Body of pancreas (tissue), 4 donors: ENCODE measurements at places on chromosomes 2 and 18. TPM values are rescaled to one million over a fixed set of nuclear protein-coding genes. Genes with fewer than 3 reads are reported as not detected.

DNAJC5G gene
- total RNA-seq: not detected

GCG gene
- 464 TPM for total RNA-seq

DNA sequence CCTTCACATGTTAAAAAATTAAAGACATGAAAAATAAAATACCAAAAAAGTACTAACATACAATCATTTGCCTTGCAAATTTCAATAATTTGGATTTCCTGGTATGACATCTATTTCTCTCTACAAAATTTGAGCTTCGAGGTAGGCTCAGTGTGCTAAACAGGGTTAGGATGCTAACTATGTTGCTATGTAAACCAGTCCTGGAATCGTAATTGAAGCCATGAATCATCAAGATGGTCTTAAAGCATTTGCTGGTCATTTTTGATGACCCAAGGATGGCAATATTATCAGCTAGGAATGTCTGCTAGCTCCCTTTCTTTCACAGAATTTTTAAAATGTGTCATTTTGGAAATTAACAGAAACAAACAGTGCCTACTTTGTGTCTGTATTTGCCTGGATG lies 107.9 kb upstream of the TTC39C start:
- H3K27me3 ChIP-seq: no peaks in the 10 kb centered on the region
- H3K27ac ChIP-seq: no peak overlapping the region
- no peak for DNase-seq
- H3K4me1 ChIP-seq: no peaks in the 10 kb centered on the region
- H3K36me3 ChIP-seq: no peaks in the 10 kb centered on the region

- DNase-seq: peak; percentile 50
- H3K27me3 ChIP-seq: no peaks in the 10 kb centered on the region
- peaks cover 31% of the 10 kb centered on the region for H3K4me1 ChIP-seq
- H3K4me3 ChIP-seq: no peak overlapping the region
- H3K27ac ChIP-seq: no peak overlapping the region
Measured at GRCh38 chr2:232523682-232524597, 2.0 kb upstream of the CHRND start.

CNDP1 gene
- not detected for total RNA-seq

KRTCAP3 gene
- 11.9 TPM for total RNA-seq

DNA sequence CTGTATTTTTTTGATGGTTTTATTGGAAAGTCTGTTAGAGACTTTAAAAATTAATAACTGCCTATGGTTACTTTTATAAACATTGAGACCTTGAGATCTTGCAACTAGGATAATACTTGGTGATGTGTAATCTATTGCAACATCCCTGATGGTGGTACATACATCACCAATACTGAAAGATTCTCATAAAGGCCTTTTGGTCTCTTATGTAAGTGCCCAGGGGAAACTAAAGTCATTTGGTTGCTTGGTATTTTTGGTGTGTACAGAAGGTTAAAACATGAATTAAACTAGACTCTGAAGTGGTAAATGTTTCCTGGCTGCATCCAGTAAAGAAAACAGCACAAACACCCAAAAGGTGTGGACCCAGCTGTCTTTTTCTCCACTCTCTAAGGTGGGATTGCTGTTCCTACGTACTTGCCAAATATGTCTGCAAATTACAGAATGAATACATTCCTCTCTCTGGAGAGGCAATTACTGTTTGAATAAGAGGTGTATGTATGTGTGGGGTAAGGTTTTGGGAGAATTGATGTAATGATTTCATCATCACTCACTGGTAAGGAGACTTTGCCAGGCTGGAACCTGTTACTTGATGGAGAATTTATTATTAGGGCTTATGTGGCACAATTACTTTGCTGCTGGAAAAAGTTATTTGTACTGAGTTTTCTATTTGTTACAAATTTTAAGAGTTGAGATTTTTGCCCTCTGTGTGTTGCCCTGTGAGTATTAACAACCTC lies 3.6 kb downstream of the B3GNT2 start:
- no peak overlapping the region for H3K4me3 ChIP-seq
- no peak for DNase-seq
- no peaks in the 10 kb centered on the region for H3K27me3 ChIP-seq

DNA sequence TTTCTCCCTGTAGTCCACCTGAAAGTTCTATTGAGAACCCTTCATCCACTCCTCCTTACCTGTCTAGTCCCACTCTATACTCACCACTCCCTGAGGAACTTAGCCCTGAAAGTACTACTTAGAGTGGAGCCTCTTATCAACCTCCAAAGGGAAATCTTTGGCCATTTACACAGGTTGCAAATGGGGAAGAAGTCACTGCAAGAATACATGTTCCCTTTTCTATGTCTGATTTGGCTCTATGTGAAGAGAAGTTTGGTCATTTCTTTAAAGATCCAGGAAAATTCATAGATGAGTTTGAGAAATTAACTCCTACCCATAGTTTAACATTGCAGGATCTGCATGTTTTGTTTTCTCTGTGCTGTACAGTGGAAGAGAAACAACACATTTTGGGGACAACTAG lies 22.9 kb upstream of the MGAT4A start:
- no peaks in the 10 kb centered on the region for H3K27me3 ChIP-seq
- no peak overlapping the region for H3K4me3 ChIP-seq
- no peak overlapping the region for H3K27ac ChIP-seq
- peaks cover 16% of the 10 kb centered on the region for H3K4me1 ChIP-seq
- H3K36me3 ChIP-seq: no peaks in the 10 kb centered on the region
- DNase-seq: no peak

CCDC85A gene
- total RNA-seq: 2.6 TPM

DNA sequence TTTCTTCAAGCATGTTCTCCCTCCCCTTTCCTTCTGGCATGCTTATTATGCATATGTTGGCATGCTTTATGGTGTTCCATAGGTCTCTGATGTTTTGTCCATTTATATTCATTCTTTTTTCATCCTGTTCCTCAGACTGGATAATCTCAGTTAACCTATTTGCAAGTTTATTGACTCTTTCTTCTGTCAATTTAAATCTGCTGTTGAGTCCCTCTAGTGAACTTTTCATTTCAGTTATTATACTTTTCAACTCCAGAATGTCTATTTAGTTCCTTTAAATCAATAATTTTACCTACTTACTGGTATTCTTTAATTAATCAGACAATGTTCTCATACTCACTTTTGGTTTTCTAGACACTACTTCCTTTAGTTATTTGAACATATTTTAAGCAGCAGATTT lies 101.2 kb downstream of the GALNT14 start:
- H3K4me1 ChIP-seq: no peaks in the 10 kb centered on the region
- H3K27me3 ChIP-seq: no peaks in the 10 kb centered on the region
- H3K27ac ChIP-seq: no peak overlapping the region
- no peaks in the 10 kb centered on the region for H3K36me3 ChIP-seq

TMEM150A gene
- total RNA-seq: 23.1 TPM

GRCh38 chr2:147352264-147353071 lies 492.4 kb upstream of the ACVR2A start:
- peak; percentile 74 for DNase-seq
- no peak overlapping the region for H3K4me3 ChIP-seq
- peak overlapping the region; percentile 54 for H3K27ac ChIP-seq
- H3K27me3 ChIP-seq: no peaks in the 10 kb centered on the region
- peaks cover 16% of the 10 kb centered on the region for H3K4me1 ChIP-seq

DNA sequence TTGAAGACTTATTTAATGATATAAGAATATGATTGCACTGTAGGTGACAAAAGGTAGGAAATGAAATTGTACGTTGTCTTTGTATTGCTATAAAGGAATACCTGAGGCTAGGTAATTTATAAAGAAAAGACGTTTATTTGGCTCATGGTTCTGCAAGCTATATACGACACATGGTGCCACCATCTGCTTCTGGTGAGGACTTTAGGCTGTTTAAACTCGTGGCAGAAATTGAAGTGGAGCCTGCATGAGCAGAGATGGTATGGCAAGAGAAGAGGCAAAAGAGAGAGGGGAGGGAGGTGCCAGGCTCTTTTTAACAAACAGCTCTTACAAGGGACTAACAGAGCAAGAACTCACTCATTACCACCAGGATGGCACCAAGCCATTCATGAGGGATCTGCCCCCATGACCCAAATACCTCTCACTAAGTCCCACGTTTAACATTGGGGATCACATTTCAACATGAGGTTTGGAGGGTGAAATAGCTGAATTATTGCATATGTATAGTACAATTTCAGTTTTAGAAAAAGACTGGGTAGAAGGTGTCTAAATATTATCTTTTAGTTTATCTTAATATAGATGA lies 86.8 kb downstream of the GULP1 start:
- no peaks in the 10 kb centered on the region for H3K27me3 ChIP-seq
- no peak overlapping the region for H3K4me3 ChIP-seq
- H3K4me1 ChIP-seq: peaks cover 16% of the 10 kb centered on the region
- no peak for DNase-seq
- H3K27ac ChIP-seq: no peak overlapping the region

SERPINB4 gene
- total RNA-seq: not detected

DNA sequence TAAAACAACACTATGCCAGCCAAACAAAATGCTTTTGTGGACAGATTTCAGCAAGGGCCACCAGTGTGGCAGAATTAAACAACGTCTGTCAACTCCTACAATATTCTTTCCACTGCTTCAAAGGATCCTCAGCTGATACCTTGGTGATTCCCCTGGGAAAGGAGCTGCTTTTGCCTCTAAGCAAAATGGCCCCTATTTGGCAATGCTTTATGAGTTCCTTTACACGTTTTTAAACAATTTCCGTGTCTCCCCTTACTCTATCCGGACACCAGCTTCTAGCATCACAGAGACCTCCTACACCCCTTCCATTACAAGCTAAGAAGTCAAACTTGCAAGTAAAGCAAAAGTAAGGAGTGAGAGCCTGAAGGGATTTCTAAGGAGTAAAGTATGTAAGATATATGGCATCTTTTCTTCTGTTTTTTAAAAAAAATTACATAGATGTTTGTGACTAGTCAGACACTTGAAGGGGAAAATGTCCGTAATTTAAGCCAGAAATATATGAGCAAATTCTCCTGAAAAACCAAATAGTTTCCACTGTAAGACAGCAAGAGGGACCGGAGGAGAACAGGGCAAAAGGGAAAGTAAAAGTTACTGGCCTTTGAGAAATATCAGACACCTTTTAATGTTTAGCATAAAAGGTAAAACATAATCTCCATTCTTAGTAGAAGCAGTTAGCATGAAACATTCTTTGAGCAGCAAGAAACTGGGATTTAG lies 1.9 kb downstream of the SOS1 start:
- no peak for DNase-seq
- H3K27ac ChIP-seq: peak overlapping the region; percentile 97
- no peaks in the 10 kb centered on the region for H3K27me3 ChIP-seq
- peak overlapping the region; percentile 86 for H3K4me3 ChIP-seq
- no peaks in the 10 kb centered on the region for H3K36me3 ChIP-seq
- H3K4me1 ChIP-seq: peaks cover 47% of the 10 kb centered on the region

LRRTM4 gene
- total RNA-seq: not detected

- H3K27ac ChIP-seq: no peak overlapping the region
- no peaks in the 10 kb centered on the region for H3K4me1 ChIP-seq
- no peaks in the 10 kb centered on the region for H3K27me3 ChIP-seq
- H3K4me3 ChIP-seq: no peak overlapping the region
- no peak for DNase-seq
Measured at GRCh38 chr18:57813245-57813644, 10.1 kb upstream of the ATP8B1 start.

- H3K4me1 ChIP-seq: no peaks in the 10 kb centered on the region
- H3K27ac ChIP-seq: no peak overlapping the region
- no peaks in the 10 kb centered on the region for H3K36me3 ChIP-seq
- no peak overlapping the region for H3K4me3 ChIP-seq
- no peaks in the 10 kb centered on the region for H3K27me3 ChIP-seq
- no peak for DNase-seq
Measured at GRCh38 chr2:56107502-56108220, 76.1 kb upstream of the CCDC85A start.

TSPYL6 gene
- not detected for total RNA-seq

- no peak overlapping the region for H3K4me3 ChIP-seq
- no peaks in the 10 kb centered on the region for H3K36me3 ChIP-seq
- no peaks in the 10 kb centered on the region for H3K4me1 ChIP-seq
- H3K27ac ChIP-seq: no peak overlapping the region
Measured at GRCh38 chr2:85151026-85151425, 17.8 kb downstream of the TCF7L1 start.

B4GALT6 gene
- 0.66 TPM for total RNA-seq

SEPTIN10 gene
- 44.9 TPM for total RNA-seq

DNA sequence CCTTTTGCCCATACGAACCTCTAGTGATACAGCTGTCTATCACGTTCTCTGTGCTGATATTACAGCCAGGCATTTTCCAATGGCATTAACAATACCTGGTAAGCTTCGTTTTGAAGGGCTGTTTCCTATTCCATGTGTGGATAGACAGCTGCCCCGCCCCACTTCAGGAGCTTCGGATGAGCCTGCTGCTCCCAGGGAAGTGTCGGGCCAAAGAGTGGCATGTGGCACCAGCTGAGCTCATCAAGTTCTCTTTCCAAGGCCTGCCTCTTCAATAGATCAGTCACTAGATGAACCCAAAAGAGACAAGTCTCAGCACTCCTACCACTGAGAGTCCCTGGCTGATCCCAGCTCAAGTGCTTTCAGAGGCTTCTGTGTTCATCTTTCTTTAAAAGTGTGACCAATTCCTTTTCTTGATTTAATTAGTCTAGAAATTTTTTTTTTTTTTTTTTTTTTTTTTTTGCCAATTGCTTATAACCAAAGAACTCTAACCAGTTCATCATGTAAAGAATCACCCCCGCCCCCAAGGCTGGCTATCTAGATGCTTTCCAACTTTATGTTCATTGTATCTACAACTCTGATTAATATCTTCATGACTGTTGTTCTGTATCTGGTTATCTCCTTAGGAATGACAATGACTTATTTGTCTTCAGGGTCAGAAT lies 46.6 kb downstream of the HDAC4 start:
- no peak overlapping the region for H3K4me3 ChIP-seq
- H3K27me3 ChIP-seq: no peaks in the 10 kb centered on the region
- H3K27ac ChIP-seq: no peak overlapping the region

TBR1 gene
- total RNA-seq: not detected

DNA sequence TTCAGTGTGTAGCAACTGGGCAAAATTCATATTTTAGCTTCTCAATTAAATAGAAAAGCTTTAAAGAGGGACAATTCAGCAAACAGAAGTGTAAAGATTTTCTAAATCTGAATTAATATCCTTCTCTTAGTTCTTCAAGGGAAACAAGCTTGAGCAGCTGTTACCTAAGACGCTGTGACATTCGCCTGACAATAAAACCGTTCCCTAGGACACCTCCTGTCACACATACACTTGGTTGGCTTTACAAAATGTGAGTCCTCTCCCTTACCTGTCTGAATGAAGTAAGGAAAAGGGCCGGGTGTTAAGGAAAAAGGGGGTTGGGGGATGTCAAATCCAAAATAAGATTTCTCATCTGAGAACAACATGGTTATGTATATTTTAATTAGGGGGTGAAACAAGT lies 2.1 kb downstream of the SERTAD2 start:
- H3K27me3 ChIP-seq: no peaks in the 10 kb centered on the region
- DNase-seq: no peak
- H3K4me1 ChIP-seq: peaks cover 60% of the 10 kb centered on the region
- peak overlapping the region; percentile 100 for H3K27ac ChIP-seq

DNA sequence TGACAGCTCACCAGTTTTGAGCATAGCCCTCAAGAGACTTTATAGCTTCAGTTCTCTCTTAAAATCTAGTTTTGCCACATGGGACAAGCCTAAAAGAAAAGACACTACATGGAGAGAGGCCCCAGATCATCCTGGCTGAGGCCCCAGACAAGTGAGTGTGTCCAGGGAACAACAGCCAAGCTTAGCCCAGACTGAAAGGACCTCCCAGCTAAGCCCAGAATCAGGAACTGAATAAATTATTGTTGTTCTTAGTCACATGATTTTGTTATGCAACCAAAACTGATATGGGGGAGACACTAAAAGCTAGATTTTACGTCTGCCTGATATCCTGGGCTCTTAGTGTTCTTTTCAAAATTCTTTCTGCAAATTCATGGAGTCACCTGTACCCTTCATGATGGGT lies 29.3 kb upstream of the LBH start:
- H3K4me1 ChIP-seq: peaks cover 5% of the 10 kb centered on the region
- H3K4me3 ChIP-seq: no peak overlapping the region
- no peaks in the 10 kb centered on the region for H3K36me3 ChIP-seq
- H3K27me3 ChIP-seq: no peaks in the 10 kb centered on the region
- peak; percentile 33 for DNase-seq
